ENCODE measurements at places on chromosomes 11 and 22. TPM values are rescaled to one million over a fixed set of nuclear protein-coding genes. Genes with fewer than 3 reads are reported as not detected.

The EFCAB6 gene
- 15.4 TPM for total RNA-seq

The B3GAT3 gene
- 14.6 TPM for total RNA-seq

The ZNF143 gene
- 32.2 TPM for total RNA-seq

- H3K36me3 ChIP-seq: no peaks in the 10 kb centered on the region
- H3K4me3 ChIP-seq: no peak overlapping the region
- H3K27me3 ChIP-seq: no peaks in the 10 kb centered on the region
Observed at GRCh38 chr22:23888615-23889401, 5.4 kb upstream of the MIF start.

DNA sequence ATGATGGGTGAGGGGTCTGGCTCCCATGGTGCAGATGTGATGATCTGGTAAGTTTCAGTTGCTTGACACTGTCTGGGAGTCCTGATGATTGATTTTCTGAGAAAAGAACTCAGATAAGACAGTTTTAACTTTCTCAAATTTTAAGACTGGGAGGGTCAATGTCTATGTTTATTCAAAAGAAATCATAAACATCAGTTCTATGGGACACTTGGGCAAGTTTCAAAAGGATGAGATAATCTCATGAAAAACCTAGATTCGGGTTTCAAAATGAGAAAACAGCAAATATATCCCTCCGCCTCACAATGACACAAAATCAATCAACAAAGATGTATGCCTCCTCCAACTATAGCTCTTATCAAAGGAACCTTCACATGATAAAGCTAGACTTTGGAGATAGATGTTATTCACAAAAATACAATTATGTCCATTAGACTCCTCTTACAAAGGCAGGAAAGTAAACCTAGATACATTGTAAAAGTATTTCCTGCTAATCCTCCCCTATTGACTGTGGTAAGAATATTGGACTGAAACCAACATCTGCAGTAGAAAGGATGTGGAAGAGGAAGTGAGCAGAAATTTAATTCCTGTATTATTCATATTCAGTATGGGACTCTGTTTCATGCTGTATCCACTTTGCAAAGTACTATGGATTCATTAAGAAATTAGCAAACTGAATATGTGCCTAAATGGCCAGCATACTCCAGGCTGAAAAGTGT, 21.6 kb downstream of the SVIP start:
- H3K27ac ChIP-seq: peak overlapping the region; percentile 33
- DNase-seq: peak; percentile 30
- no peaks in the 10 kb centered on the region for H3K4me1 ChIP-seq
- H3K27me3 ChIP-seq: no peaks in the 10 kb centered on the region

- H3K27me3 ChIP-seq: no peaks in the 10 kb centered on the region
- H3K4me3 ChIP-seq: no peak overlapping the region
- no peak for DNase-seq
- no peaks in the 10 kb centered on the region for H3K36me3 ChIP-seq
Observed at GRCh38 chr11:70910835-70911234, 341.5 kb downstream of the SHANK2 start.

- H3K4me1 ChIP-seq: peaks cover 10% of the 10 kb centered on the region
- no peak overlapping the region for H3K27ac ChIP-seq
- H3K27me3 ChIP-seq: no peaks in the 10 kb centered on the region
- H3K36me3 ChIP-seq: no peaks in the 10 kb centered on the region
- DNase-seq: no peak
Observed at GRCh38 chr11:73753938-73754337, 6.9 kb downstream of the RAB6A start.
